ENCODE measurements at places on chromosomes 16 and 17.

- no peak for DNase-seq
Measured at GRCh38 chr17:57584050-57584551, 161.0 kb downstream of the CCDC182 start.

GRCh38 chr17:61556224-61557188, 34.5 kb downstream of the NACA2 start:
- no peak for DNase-seq

DNA sequence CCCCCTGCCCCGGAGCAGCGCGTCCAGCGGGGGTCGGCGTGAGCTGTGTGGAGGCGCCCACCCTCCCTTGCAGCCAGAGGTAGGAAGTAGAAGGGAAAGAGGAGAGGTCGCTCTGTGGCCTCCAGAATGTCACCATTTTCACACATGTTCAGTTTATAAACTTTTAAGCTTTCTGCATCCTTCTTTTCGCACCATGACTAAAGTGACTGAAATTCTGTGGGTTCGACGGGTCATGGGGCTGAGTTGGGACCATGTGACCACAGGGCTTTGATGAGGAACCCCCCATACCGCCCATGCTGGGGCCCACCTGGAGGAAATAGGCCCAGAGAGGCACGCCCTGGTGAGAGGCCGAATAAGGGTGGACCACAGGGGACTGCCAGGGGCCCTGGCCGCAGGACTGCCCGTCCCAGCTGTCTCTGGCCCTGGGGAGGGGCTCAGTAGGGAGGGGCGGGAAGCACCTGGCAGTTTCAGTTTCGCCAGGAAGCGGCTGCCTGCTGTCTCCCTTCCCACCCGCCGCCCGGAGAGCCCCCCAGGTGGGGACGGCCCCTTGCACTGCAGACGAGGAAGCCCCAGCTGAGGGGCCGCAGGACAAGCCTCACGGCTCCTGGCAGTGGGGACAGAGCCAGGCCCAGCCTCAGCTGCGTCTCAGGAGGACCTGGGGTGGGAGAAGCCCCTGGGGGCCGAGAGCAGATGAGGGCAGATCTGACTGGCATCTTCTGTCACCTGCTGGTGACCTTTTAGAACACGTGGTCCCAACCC, 9.0 kb downstream of the CBFA2T3 start:
- DNase-seq, result peak; percentile 53

DNA sequence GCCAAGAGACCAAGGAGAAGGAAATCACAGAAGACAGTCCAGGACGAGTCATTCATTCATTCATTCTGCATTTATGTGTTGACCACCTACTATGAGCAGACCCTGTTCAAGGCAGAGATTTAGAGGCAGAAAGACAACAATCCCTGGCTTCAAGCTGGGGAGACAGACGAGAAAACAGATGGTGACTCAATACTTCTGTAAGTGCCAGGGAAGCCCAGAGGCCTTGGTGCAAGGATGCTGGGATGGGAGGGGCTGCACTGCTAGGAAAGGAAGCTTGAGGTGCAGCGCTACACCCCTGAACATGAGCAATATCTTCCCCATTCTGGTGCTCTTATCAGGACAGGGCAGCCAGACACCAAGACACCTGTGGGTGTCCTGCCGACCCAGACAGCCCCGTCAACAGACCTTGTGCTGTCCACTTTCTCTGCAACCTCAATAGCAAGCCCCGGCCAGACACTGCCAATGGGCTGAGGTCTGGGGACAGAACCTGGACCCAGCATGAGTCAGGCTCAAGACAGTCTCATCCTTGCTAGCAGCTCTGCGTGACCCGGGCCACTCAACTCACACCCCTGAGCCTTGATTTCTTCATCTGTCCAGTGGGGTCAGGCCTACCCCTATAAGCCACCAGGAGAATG, 163.5 kb downstream of the COPRS start:
- DNase-seq, result no peak

DNA sequence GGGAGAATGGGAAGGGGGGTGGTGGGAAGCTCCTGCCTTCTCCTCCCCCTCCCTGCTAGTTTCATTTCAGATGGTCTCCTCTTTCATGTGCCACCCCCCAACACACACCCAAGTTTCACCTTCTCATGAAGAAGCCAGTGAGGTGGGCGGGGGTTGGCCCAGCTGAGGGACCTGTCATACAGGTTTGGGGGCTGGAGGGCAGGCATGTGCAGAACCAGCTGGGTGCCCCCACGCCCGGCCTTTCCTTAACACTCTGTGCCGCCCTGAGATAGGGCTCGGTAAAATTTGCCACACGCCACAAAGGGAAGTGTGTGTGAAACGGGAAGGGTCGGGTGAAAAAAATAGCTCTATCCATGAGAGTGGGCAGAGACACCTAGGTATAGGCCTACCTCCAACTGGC, 57.4 kb downstream of the PIPOX start:
- DNase-seq, result no peak

- no peak for DNase-seq
Measured at GRCh38 chr17:77973953-77974352, 15.4 kb downstream of the TNRC6C start.

- DNase-seq, result no peak
Measured at GRCh38 chr16:64077242-64077641, 1044.6 kb downstream of the CDH11 start.

DNA sequence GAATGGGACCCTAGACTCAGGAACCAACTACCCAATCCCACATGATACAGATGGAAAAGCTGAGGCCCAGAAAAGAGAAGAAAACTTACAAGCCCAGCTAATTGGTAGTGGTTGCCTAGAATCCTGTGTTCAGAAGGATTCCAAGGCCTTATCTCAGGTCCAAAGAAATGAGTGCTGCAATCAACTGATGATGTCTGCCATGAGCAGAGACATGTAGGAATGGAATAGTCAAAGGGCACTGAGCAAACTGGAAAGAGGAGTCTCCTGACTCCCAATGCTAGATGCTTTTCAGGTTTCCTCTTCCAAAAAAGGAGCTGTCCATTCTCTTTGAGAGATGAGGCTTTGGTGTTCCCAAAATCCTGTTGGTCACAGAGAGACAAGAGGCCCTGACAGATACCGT, 210.6 kb downstream of the ZNF423 start:
- no peak for DNase-seq

- DNase-seq, result no peak
Measured at GRCh38 chr17:27490391-27490790, 34.1 kb downstream of the KSR1 start.

DNA sequence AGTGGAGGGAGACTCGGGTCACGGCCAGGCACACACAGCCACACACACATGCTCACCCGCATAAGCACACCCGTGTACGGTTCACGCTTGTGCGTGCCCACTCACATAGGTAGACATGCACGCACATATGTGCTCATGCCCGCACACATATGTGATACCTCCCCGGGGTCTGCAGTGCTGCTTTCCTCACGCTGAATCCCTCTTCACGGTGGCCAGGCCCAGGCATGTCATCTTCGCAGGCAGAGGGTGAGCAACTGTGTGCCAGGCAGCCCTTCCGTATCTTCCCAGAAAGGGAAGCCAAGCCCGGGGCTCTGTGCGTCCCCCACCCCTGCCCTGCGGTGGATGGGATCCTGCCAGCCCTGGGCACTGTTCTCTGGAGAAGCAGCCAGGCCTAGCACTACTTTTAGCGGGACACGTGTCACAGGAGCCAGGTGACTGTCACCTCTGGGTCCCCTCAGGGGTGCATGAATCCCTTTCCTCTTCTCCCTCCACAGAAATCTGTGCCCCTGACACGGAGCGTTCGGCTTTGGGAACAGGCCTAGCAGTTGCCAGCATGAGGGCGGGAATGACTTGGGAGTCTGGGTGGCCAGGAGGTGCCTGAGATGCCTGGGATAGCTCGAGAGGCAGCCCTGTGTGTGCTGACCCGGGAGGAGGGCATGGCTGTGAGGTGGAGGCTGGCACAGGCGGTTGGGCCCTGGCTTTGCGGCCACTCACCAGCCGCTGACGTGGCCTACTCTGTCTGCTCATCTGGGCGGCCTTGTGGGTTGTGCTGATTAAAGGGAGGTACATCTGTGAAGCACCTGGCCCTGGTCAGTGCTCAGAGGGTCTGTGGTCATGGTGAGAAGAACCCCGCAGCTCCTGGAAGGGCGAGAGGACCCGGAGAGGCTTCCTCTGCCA, 47.5 kb downstream of the BAIAP2 start:
- no peak for DNase-seq

DNA sequence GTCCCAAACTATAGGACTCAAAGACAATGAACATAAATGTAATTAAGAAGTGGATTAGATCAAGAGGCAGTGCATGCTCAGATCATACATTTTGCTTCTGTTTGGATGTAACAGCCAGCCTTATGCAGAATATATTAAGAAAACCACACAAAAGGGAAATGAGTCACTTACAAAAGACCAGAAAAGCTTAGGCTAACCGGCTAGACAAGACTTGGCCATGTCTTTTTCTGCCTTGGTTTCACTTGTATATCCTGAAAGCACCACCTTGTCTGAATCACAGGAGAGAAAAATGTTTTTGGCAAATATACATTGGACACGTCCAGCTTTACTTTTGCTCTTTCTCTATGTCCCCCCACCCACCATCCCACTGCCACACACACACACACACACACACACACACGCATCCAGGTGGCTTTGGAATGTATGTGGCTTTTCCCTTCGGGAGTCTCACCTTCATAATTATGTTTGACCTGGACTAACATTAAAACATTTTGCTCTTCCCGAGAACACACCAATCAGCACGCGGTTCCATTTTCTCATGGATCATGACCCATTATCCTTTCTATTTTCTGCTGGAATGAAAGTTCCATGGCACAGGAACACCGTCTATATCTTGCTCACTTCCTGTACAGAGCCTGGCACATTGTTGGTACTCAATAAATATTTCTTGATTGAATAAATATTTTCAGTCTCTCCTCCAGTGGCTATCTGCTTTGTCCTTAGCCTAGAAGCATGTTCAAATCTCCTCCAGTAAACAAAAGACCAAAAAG, 64.6 kb downstream of the CDK5R1 start:
- DNase-seq, result peak; percentile 22

DNA sequence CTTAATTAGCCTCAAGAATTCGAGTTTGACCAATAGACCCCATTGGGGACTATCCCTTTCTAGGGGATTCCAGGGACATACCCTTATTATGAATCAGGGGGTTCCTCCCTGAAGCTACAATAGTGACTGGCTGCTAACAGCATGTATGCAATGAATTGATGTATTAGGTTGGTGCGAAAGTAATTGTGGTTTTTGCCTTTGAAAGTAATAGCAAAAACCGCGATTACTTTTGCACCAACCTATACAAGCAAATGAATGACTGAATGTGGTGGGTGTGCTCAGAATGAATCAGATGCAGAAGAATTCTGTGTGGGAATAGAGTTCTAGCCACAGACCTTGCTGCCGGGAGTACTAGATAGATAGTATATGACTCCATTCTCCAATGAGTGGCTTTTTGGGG, 76.7 kb downstream of the HLF start:
- no peak for DNase-seq

DNA sequence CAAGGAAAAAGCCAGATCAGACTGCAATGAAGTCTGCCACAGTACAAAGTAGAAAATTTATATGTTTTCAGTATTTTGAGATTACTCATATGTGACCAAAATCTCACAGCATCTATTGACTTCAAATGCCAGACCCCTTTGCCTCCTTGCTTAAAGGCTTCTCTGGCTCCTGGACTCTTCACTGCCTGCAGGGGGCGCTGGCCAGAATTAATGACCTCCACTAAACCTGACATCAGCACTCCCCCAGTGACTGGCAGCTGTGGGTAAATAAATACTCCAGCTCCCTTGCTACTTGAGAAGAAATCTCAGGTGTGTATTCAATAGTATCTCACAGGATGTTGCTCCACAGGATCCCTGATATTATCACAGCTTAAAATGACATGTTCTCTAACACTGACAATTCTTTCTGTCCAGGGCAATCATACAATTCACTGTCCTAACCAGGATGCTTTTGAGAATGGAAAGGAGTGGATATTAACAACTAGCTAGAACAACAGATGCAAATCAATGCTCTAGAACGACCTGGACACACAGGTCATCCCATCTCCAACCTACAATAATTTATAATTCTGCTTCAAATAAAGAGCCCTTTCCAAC, 4.0 kb downstream of the BECN1 start:
- DNase-seq, result peak; percentile 82

DNA sequence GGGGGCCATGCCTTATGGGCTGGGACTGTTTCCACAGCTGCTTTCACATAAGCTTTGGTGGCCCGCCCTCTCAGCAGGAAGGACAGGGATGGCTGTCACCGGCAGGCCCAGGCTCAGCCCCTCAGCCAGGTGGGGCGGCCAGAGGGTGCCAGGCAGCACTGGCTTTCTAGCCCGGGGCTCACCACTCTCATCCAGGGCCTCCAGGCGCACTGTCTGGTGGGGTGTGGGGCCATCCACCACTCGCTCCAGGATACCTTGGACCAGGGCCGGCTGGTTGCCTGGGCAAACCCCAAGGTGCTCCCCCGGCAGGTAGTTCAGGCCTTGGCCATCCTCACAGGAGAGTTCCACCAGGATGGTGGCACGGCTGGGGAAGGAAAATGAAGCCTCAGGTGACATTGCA, 35.0 kb downstream of the NOS2 start:
- no peak for DNase-seq

- no peak for DNase-seq
Measured at GRCh38 chr17:43665084-43665936, 3.6 kb upstream of the MEOX1 start.

DNA sequence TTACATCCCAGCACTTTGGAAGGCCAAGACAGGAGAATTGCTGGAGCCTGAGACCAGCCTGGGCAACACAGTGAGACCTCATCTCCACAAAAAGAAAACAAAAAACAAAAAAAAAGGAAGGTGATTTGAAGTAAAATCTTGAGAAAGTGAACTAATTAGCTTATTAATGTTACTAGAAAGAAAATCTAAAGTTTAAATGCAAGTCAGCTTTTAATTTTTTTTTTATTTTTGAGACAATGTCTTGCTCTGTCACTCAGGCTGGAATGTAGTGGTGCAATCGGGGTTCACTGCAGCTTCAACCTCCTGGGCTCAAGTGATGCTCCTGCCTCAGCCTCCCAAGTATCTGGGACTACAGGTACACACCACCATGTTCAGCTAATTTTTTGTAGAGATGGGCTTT, 3.5 kb upstream of the CTCF start:
- no peak for DNase-seq

DNA sequence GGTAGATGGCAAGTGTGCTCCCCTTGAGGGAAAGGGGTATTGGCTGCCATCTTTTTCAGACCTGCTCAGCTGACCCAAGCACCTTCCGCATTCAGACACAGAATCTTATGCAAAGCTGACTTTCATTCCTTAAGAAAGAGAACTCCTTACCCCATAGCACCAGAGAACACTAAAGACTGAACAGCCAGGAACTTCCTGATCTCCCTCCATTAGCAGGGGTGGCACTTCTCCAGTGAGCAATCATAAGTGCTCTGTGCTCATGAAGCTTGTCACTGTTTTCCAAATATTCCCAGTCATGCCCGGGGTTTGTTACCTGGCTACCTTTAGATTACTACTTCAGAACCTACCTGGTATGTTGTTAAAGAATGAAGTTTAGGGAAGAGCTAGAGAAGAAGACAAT, 11.9 kb downstream of the HSD17B2 start:
- DNase-seq, result no peak

- DNase-seq, result no peak
Measured at GRCh38 chr16:47622451-47623176, 161.5 kb downstream of the PHKB start.

- DNase-seq, result no peak
Measured at GRCh38 chr16:49443576-49443975, 70.0 kb downstream of the C16orf78 start.

- no peak for DNase-seq
Measured at GRCh38 chr17:58170622-58171021, 3.8 kb downstream of the OR4D2 start.

Measured in activated naive CD4-positive, alpha-beta T cell treated with anti-CD3 and anti-CD28 coated beads for 36 hours (primary cell).